ENCODE measurements at places on chromosomes 3 and 15.

GRCh38 chr15:49986326-49986725 lies 132.7 kb downstream of the ATP8B4 start:
- DNase-seq = no peak

- DNase-seq = no peak
Measured at GRCh38 chr15:58438956-58439355, 7.2 kb downstream of the LIPC start.

GRCh38 chr3:22319446-22319845 lies 568.4 kb upstream of the ZNF385D start:
- DNase-seq = no peak

DNA sequence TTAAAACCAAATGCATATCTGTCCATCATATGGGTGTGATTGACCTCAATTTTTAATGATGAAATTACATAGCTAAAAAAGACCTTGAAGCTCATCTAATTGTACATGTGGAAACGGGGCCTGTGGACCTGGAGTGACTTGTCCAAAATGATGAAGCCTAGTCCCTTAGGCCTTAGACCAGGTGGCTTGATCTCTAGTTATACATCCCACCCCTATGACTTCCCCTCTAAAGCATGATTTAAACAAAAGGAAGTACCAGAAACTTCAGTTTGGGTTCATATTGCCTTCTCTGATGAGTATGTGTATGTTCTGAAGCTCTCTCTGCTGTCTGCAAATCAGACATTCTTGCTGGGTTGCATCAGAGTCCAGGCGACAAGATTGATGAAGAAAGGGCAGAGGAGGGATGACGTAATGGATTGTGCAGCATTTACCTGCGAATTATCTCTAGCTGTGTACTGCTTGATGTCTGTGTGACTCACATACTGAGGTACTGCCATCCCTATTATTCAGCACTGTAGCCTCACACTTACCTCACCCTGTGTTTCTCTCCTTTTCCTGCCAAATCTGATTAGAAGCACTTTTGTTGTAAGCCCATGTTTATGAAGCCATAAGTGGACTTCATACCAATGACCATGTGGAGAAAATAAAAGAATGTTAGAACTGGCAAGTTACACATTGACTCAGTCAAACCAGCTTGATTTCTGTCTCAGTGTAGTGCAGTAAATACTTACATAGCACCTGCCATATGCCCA lies 111.5 kb downstream of the FILIP1L start:
- no peak for DNase-seq

GRCh38 chr3:74403307-74403706 lies 211.2 kb downstream of the CNTN3 start:
- DNase-seq = no peak

DNA sequence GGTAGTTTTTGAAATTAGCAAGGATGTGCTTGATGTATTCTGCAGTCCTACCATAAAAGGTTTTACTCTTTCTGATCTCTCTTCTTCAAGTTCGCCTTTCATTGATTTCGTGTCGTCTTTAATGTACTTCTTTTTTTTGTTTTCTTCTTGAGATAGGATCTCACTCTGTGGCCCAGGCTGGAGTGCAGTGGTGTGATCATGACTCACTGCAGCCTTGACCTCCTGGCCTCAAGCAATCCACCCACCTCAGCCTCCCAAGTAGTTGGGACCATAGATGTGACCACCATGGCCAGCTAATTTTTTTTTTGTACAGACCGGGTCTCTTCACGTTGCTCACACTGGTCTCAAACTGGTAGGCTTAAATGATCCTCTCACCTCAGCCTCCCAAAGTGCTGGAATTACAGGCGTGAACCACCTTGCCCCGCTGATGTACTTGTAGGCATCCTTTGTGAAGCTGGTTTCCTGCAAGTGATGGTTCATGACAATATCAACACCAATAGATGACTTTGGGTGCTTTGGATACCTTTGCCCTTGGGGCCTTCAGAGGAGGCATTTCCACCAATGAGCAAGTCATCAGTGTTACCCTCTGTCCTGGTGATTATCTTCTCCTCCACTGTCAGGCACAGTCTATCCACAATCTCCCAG lies 28.9 kb upstream of the RNF7 start:
- DNase-seq = no peak

DNA sequence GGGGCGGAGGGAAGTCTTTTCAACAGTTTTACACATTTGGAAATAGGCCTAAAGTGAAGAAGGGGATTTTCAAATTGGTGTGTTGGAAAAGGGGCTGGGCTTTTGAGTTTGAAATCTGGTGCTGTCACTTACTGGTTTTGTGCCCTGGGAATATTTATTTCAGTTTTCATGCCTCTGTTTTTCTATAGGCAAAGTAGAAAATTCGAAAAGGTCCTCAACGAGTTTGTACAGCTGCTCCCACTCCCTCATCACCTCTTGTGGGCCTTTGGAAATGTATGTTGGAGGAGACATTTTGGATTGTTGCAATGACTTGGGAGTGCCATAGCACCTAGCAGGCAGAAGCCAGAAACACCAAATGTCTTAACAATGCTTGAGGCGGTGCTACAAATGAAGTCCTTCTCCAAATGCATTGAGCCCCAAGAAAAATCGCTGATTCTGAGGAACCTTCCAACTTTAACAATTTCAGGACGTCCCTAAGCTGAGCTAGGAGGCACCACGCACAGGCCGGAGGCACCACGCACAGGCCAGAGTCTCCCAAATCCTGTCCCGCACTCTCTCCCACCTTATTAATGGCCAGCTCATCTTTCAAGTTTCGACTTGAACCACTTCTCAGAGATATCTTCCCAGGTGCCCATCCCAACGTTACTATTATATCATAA lies 639 bp upstream of the POLR2M start:
- no peak for DNase-seq

- no peak for DNase-seq
Measured at GRCh38 chr3:118128886-118129285, 905.8 kb downstream of the IGSF11 start.

Data from thoracic aorta (tissue), 2 donors.